ENCODE measurements at places on chromosomes 4 and X.

DNA sequence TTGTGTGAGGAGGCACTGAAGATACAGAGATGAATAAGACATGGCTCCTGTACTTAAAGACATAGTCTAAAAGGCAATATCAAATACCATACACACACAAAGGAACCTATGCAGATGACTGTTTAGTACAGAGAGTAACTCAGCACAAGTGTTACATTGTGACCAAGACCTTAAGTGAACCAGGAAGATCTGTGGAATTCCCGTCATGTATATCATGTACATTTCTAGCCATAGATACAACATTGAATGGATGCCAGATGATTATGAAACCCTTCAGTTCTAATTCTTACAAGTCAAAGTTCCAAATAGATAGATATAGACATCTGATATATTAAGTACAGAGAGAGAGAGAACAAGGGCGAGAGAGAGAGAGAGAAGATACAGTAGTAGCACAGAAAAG, 73.2 kb downstream of the PAK3 start:
- H3K27me3 ChIP-seq = no peaks in the 10 kb centered on the region
- no peak for DNase-seq

DNA sequence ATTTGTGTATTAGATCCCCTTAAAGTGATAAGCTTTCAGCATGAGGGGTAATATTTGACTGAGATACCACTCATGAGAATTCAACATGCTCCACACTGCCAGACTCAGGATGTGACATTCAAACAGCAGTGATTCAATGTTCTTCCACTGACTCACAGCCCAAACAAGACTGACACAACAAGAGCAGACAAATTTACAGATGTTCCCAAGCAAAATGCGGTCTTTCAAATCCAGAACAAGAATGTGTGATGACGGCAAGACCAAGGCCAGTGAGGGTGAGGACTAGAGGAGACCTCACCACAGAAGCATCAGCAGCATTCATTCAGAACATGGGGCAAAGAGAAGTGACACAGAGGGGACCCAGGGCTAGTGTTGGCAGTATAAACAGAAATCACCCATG, 99.3 kb upstream of the GRIA3 start:
- no peak for DNase-seq
- no peaks in the 10 kb centered on the region for H3K27me3 ChIP-seq
- H3K4me1 ChIP-seq = no peaks in the 10 kb centered on the region
- no peak overlapping the region for H3K4me3 ChIP-seq

DNA sequence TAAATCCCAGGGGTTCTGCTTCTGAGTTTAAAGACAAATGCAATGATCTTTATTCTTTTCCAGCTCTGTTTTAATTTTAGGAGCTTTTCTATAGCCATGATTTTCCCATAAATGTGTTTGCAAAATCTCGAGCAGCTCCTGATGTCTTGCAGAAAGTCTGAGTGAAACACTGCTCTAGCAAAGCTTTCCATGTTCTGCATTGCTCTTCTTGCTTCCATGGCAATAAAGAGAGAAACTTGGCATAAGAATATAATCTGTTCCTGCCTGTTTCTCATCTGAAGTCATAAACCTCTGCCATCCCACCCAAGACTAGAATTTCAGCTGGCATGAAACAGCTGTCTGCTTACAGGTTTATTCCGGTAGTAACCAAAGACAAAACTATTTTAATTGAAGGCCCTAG, 254.5 kb downstream of the SPRY1 start:
- H3K36me3 ChIP-seq = no peaks in the 10 kb centered on the region
- H3K4me1 ChIP-seq = no peaks in the 10 kb centered on the region
- H3K27ac ChIP-seq = peak overlapping the region; percentile 75

- no peak overlapping the region for H3K4me3 ChIP-seq
- no peak overlapping the region for H3K27ac ChIP-seq
- no peaks in the 10 kb centered on the region for H3K27me3 ChIP-seq
- H3K4me1 ChIP-seq = peaks cover 4% of the 10 kb centered on the region
Measured at GRCh38 chrX:10077425-10078188, 79.2 kb upstream of the CLCN4 start.

DNA sequence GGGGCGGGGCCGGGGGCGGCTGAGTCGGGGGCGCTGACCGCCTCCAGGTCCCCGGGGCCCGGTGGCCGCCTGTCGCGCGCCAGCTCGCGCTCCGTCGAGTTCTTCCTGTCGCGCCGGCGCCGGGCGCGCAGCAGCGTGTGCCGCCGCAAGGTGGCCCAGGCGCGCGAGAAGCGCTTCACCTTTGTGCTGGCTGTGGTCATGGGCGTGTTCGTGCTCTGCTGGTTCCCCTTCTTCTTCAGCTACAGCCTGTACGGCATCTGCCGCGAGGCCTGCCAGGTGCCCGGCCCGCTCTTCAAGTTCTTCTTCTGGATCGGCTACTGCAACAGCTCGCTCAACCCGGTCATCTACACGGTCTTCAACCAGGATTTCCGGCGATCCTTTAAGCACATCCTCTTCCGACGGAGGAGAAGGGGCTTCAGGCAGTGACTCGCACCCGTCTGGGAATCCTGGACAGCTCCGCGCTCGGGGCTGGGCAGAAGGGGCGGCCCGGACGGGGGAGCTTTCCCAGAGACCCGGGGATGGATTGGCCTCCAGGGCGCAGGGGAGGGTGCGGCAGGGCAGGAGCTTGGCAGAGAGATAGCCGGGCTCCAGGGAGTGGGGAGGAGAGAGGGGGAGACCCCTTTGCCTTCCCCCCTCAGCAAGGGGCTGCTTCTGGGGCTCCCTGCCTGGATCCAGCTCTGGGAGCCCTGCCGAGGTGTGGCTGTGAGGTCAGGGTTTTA, 1.5 kb downstream of the ADRA2C start:
- H3K4me1 ChIP-seq = no peaks in the 10 kb centered on the region
- DNase-seq = no peak

DNA sequence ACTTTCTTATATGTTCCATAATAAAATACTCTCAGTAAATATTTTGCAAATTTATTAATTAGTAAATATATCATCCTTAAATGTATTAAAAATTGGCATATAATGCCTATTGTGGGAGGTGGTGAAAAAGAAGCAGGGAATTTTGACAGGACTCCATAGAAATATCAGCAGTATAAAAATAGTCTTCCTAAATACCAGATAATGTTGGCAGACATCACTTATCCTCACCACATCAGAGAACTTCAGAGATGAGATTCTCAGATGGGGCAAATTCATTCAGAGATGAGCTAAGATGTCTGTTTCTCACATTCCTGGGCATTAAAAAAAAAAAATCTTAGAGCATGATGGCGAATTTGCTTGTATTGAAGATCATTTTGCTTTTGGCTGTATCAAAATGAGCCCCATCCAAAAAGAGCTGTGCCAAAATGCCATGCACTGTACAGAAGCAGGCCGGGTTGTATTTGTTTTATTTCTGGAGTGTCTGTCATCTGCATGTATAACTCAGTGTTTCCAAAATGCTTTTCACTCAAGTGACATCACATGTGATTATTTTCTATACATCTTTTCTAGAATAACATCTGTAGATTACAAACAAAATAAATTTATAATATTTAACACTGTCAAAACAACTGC, 41.7 kb downstream of the ATP8A1 start:
- H3K4me3 ChIP-seq = no peak overlapping the region
- no peaks in the 10 kb centered on the region for H3K27me3 ChIP-seq
- DNase-seq = no peak
- peaks cover 28% of the 10 kb centered on the region for H3K4me1 ChIP-seq
- peak overlapping the region; percentile 56 for H3K27ac ChIP-seq

DNA sequence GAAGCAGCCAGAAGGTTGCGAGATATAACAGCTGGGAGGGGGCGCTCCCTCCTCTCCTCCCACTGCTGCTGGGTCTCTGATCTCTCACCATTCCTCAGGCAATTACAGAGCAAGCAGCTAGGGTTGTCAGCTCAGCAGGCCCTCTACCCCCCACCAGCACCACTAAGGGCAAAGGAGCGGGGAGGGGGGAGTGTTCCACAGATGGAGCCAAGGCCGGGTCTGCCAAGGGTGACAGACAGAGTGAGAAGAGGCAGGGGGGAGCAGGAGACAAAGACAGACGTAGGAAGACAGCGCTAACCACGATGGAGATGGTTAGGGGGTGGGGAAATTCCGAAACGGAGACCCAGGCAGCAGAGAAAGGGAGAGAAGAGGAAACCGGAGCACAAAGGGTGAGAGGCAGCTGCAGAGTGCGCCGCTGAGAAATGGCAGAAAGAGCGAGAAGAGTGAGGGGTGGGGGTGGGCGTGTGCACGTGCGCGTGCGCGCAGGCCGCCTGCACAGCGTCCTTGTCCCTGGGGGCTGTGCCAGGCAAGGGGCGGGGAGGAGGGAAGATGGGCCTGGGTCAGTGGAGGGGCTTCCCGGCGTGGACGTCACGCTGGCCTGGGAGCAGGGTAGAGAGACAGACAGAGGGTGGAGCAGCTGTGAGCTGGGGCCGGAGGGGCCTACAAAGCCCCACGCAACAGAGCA, 6.9 kb downstream of the L1CAM start:
- H3K36me3 ChIP-seq = no peaks in the 10 kb centered on the region
- peak; percentile 16 for DNase-seq
- H3K27ac ChIP-seq = no peak overlapping the region
- H3K4me1 ChIP-seq = no peaks in the 10 kb centered on the region
- no peak overlapping the region for H3K4me3 ChIP-seq

- no peaks in the 10 kb centered on the region for H3K36me3 ChIP-seq
- no peak overlapping the region for H3K27ac ChIP-seq
- peaks cover 3% of the 10 kb centered on the region for H3K4me1 ChIP-seq
- no peak for DNase-seq
Measured at GRCh38 chr4:150769845-150770244, 187.9 kb downstream of the MAB21L2 start.

DNA sequence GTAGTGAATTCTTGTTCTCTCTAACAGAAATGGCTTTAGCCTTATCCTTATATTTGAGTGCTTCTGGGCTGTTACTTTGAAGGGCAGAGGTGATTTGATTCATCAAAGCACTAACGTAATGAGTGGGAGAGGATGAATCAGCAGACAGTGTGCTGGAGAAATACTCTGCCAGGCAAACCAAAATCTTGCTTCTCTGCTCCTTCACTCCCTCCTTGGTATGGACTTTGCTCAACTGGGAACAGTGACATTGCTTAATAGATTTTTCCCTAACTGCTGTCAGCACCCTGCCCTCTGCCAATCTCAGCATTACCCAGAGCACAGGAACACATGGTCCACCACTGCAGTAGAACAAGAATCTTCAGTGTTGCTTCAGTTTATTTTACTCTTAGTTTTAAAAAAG, 56.0 kb downstream of the PDLIM5 start:
- H3K4me1 ChIP-seq = peaks cover 77% of the 10 kb centered on the region
- H3K36me3 ChIP-seq = no peaks in the 10 kb centered on the region
- H3K27ac ChIP-seq = peak overlapping the region; percentile 24
- no peaks in the 10 kb centered on the region for H3K27me3 ChIP-seq

GRCh38 chr4:127965803-127966175, 583 bp downstream of the ABHD18 start:
- peak overlapping the region; percentile 97 for H3K27ac ChIP-seq
- DNase-seq = peak; percentile 53
- H3K27me3 ChIP-seq = no peaks in the 10 kb centered on the region
- peaks cover 3% of the 10 kb centered on the region for H3K4me1 ChIP-seq

- H3K36me3 ChIP-seq = peaks cover 76% of the 10 kb centered on the region
- H3K27me3 ChIP-seq = no peaks in the 10 kb centered on the region
- H3K4me3 ChIP-seq = no peak overlapping the region
- no peak for DNase-seq
- no peak overlapping the region for H3K27ac ChIP-seq
Measured at GRCh38 chr4:88275516-88275915, 8.8 kb downstream of the PPM1K start.

Measured in heart left ventricle (tissue), 16 donors.